ENCODE measurements at places on chromosomes 3 and 15.

- DNase-seq: no peak
Observed at GRCh38 chr3:7144697-7145308, 283.9 kb downstream of the GRM7 start.

DNA sequence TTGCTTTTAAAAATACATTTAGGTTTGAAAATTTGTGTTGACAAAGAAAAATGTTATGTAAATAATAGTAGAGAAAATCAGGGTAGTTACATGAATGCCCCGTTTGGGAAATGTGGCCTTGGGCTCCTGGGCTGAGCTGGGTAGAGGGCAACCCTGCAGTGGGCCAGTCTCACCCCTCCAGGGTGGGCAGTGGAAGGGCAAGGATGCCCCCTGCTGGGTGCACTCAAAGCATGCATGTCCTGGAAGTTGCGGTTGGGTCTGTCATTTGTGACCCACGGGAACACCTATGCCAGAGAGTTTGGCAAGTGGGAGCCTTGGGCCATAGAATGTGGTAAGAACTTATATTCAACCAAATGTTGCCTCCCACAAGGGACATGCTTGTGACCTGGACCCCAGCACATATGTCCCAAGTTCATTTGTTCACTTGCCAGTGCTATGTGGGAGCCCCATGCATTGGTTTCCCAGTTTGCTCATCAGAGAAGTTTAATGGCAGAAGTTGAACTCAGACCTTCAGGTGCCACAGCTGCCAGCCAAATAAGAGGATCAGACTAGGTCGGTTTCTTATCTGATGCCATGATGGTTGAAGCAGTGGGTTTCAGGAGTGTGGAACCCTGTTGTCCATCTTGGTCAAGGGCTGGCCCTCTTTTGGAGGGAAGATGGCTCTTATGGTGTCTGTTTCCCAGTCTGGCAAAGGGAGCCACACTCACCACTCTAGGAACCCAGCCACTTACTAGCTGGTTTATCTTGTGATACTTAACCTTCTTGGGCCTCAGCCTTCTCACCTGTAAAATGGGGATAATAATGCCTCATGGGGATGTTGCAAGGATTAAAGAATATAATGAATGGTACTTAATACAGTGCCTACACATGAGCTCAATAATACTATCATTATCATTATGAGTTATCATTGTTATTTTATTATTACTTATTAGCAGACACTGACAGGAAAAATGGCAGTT lies 2.5 kb upstream of the PLCB2 start:
- no peak for DNase-seq

- DNase-seq: no peak
Observed at GRCh38 chr3:120908030-120908794, at the start of gene STXBP5L. Gene STXBP5L, plus strand, starts transcription at chr3:120908205. Its CDS starts 1,374 bp downstream, at chr3:120909579.

GRCh38 chr3:43171748-43172147 lies 65.9 kb upstream of the POMGNT2 start:
- DNase-seq: no peak

DNA sequence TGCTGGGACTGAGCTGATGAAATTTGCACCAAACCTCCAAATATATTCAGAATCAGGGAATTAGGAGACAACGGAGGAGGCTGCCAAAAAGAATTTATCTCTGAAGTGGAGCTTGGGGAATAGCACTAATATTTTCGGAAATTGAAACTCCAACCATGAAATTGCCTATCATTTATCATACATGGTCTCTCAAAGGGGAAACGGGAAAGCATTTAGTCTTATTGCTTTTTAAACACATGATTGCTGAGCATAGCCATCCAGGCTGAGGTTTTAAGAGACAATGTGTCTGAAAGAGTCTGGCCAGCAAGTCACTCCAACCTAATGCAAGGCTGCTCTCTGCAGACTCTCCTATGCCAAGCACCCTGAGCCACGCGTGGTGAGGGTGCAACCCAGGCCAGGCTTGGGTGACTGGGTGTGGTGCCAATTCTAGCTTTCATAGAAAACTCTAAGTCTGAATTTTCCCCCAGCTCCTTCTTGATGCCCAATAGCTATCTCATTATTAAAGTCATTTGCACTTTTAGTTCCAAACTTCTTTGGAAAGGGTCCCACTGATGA lies 200.2 kb downstream of the RPLP1 start:
- no peak for DNase-seq

DNA sequence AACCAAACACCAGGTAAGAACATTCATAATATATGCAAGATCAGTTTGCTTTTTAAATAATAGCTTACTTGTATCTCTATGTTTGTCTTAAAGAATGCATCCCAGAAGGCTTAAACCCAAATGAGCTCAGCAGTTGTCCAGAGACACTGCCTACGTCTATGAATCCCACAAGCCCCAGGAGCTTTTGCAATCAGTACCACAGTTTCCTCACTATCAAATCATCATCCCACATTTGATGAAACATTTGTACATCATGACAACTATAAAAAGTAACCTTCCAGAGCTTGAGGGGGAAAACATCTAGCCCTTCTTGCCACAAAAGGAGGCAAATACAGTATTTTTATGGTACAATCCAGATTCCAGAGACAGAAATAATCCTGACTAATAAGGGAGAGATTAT lies 63.7 kb downstream of the ATP8B4 start:
- DNase-seq: peak; percentile 98

DNA sequence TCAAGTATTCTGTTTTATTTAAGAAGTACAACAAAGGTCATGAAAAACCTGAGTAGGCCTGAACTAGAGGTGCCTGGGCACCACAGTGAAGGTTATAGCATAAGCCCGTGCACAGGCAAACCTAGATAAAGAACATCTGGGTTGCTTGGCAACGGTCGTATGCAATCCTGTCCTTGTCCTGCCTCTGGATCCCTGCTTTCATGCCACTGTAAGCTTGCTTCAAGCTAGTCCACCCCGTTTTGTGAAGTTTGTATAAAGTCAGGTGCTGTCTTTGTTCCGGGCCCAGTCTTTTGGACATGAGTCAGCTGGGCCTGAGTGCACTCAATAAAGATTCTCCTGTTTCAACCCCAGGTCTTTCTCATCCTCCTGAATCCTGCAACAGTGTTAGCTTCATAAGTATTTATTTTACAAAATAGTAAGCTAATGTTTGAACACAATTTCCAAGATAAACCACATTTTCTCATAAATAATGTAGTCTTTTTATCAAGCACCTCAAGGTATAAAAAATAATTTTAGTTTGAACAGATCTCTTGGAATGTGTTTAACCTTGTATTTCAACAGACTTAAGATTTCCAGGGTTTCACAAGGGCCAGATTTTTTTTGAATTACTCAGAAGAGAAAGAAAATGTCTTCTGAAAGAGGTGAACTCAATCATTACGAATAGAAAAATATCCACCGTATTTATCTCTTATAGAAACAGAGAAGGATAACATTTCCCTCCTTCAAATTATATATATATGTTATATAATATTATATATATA lies 14.3 kb upstream of the SLC9C1 start:
- DNase-seq: no peak

DNA sequence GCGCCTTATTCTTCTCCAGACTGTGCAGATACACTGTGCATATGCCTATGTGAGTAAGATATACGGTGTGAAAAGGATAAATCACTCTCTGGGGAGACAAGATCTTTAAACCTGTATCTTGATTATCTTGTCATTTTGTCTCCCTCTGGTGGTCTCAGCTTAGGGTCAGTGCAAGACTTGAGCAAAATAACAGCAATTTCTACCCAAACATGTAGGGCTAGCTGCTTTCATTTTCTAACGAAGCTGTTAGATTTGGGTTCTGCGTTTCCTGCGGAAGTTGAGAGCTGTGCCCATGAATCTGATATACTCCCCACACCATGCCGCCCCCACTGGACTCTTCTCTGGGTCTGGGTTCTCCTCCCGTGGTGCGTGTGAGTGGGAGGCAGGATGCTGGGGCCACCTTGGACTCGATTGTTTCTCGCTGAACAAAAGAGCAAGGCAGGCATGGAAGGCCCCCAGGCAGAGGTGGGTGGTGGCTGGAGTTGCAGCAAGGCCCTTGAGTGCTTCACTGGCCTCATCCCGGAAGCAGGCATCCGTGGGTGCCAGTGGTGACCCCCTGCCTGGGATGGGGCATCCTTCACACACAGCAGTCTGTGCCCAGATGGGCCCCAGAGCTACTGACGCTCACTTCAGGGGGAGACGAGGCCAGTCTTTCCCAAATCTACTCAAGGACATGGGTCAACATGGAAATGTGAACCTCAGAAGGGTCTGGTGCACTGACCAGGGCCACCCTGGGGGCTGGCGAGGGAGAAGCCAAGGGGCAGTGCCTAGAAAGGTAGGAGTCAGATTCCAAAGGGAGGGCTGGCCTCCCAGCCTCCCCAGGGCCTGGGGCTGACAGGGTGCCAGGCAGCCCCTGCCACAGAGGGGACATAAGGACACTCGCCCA lies 179.6 kb downstream of the NSMCE3 start:
- DNase-seq: no peak

DNA sequence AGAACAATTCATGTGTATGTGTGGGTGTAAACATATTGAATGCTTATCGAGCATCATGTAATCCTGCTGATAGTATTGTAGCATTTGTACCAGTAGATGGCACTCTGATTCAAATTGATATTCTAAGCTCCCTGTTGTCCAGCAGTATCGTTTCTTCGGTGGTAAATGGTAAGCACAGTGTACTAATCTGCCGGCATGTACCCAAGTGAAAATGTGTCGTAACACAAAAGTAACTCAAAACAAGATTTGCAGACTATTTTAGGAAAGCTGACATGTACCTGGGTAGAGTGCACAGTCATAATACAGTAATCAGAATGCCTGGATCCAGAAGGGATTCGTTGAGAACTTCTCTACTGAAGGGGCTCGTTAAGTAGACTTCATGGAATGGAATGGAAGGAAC lies 31.7 kb upstream of the MNS1 start:
- peak; percentile 34 for DNase-seq

GRCh38 chr3:123026565-123027291 lies 835 bp downstream of the SEMA5B start:
- DNase-seq: no peak

- no peak for DNase-seq
Observed at GRCh38 chr3:5122741-5123706, 932 bp downstream of the ARL8B start.

DNA sequence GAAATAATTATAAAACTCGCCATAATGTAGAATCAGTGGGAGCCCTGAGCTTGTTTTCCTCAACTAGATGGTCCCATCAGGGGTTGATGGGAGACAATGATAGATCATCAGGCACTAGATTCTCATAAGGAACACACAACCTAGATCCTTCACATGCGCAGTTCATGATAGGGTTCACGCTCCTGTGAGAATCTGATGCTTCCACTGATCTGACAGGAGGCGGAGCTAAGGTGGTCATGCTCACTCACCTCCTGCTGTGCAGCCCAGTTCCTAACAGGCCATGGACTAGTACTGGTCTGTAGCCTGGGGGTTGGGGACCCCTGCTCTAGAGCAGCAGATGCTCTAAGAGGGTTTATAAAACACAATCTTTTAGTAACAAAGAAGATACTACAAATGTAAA lies 183.6 kb downstream of the ANXA2 start:
- DNase-seq: no peak

DNA sequence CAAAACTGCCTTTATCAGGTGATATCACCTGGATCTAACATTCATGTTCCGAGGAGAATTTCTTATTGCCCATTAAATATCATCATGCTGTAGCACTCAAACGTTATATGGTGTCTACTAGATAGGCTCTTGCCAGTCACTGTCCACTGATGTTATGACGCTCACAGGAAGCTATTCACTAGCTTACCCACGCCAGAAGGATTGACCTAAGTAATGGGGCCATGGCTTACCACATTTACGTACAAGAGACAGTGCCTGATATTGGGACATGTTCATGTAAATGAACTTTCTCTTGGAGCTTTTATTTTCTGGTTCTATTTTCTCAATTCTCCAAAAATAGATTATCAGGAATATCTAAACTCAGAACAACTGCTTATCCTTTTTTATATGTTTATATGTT lies 91.7 kb upstream of the NAALADL2 start:
- no peak for DNase-seq

GRCh38 chr3:94293793-94294195 lies 230.9 kb downstream of the NSUN3 start:
- no peak for DNase-seq

DNA sequence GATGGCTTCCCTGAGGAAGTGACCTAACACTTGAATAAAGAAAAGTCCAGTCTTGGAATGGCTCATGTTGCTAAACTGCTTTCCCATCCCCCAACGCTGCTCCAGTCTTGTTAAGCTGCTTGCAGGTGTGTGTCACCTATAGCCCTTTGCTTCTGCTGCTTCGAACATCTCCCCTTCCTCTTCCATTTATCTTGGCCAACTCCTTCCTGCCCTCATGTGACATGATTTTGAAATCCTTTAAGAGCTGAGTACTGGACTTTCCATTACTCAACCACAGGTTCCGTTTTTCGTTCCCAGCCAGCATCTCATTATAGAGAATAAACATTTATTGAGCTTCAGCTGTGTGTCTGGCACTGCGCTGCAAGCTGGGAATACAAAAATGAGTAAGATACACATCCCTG lies 1.7 kb downstream of the ATG7 start:
- no peak for DNase-seq

DNA sequence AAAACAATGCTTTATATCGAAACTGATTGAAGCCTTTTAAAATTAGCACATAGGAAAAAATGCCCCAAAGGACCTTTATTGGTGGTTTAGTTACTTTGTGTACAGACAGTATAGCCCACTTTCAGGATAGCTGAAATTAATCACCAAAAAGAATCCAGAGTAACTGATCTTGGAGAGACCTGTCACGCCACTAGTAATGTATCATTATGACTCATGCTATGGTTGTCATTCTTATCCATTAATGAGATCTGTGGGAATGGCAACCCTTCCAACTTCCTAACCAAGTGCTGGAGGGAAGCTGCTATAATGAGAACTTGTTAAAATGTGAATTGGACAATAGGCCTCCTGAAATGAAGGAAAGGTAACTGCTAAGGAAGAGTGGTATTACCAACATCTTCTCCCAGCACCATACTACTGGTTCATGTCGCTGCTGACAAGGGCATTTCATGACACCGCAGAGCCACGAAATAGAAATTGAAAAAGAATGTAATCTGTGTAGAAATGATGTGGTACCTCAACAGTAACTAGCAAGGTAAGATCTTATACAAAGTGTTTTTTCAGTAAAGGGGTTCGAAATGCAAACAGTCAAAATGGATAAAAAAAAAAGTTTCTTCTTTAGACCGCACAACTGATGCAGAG lies 7.1 kb upstream of the EMC4 start:
- peak; percentile 40 for DNase-seq

GRCh38 chr3:141690431-141691072 lies 47.5 kb upstream of the RNF7 start:
- no peak for DNase-seq

- no peak for DNase-seq
Observed at GRCh38 chr3:143266927-143267326, 147.4 kb downstream of the CHST2 start.

- DNase-seq: no peak
Observed at GRCh38 chr3:188345223-188345622, 191.3 kb downstream of the LPP start.

DNA sequence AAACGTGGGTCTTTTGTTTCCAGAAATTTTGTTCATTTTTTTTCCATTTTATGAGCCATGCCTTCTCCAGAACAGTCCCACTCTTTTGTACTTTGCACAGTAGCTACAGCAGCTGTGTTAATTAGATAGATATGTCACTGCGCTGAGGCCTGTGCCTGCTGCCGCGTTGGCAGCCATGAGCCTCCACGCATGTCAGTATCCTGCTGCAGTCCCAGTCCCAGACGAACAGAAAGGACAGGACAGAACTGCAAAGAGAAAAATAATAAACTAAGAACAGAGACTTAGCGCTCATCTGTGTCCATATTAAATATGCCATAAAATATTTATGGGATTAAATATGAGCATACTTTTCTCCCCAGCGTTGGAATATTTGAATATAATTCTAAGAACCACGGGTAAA lies 442.4 kb upstream of the RARB start:
- no peak for DNase-seq

All from AG09309 (cell line).